ENCODE measurements at places on chromosomes 12 and 14. TPM values are rescaled to one million over a fixed set of nuclear protein-coding genes. Genes with fewer than 3 reads are reported as not detected.

GRCh38 chr12:132418393-132418925, 71.5 kb upstream of the FBRSL1 start:
- no peak for DNase-seq

Gene FLRT2
- total RNA-seq: not detected

Gene TTC8
- 3.1 TPM for total RNA-seq

DNA sequence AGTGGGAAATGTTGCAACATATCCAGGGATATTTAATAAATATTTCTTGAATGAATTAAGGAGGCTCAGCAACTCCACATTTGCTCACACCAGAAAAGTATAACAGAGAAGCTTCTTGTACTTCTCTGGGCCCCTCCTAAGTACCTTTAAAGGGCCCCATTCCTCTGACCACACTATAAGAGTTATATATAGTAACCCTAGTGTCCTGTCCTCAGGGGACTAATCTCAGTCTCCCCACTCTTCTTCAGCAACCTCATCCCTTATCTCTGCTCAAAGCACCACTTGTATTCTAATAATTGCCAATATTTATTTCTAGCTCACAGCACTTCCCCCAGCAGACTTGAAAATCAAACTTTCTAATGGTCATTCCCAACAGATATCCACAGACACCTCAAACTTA, 237.1 kb downstream of the GXYLT1 start:
- no peak for DNase-seq

Gene CLEC4E
- total RNA-seq: not detected

- DNase-seq: no peak
These were observed 34.6 kb downstream of the NCKAP5L start for GRCh38 chr12:49793620-49794019.

Gene BICDL1
- 127 TPM for total RNA-seq

GRCh38 chr12:101372431-101372830, 35.1 kb downstream of the ARL1 start:
- no peak for DNase-seq

Gene LALBA
- total RNA-seq: not detected

Gene FOXA1
- 0.11 TPM for total RNA-seq

DNA sequence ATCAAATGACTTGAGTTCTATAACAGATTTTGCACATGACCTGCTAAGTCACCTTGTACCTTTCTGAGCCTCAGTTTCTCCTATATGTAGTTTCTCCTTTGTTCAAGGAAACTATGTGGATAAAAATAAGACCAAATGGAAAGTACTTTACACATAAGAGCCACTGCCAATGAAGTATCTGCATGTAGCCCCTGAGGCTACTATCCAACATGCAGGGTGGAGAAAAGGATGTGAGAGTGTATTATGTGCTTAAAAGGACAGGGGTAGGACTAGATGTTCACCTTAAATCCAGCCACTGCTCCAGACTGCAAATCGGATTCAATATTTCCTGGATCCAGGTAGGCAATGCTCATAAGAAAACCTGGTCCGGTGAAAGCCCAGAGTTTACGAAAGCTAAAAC, 21.2 kb downstream of the SLC11A2 start:
- DNase-seq: no peak

Gene STAB2
- not detected for total RNA-seq

DNA sequence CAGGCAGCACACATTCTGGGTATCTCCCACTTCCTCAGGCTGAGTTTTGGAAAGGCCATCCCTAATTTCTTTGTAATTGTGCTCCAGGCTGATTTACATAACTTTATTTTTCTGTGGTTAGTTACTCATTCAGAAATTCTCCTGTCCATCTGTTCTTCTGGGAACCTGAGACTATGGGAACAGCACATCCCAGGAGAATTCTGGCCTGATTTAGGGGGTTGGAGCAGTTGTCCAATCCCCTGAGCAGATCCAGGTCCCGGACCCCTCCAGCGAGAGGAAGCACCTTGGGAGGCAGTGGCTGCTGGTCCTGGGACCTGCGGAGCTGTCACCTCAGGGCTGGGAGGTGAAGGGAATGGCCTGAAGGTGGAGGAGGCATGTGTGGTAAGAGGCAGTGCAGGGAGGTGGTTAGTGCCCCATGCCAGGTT, 40.4 kb downstream of the TSPAN9 start:
- no peak for DNase-seq

DNA sequence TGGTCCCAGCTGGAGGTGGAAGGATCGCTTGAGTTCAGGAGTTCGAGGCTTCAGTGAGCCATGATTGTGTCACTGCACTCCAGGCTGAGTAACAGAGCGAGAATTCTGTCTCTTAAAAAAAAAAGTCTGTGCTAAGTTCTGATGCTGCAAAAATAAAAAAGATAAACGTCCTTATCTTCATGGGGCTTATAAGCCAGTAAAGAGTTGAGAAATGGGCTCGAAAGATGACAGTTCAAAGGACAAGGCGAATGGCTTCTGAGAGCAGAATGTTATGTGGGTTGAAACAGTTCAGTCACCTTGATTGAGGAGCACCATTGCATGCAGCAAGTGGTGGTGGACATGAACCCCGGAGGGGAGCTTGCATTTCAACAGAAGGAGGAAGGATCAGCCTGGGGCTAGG, 4.7 kb downstream of the TSPAN9 start:
- DNase-seq: no peak

DNA sequence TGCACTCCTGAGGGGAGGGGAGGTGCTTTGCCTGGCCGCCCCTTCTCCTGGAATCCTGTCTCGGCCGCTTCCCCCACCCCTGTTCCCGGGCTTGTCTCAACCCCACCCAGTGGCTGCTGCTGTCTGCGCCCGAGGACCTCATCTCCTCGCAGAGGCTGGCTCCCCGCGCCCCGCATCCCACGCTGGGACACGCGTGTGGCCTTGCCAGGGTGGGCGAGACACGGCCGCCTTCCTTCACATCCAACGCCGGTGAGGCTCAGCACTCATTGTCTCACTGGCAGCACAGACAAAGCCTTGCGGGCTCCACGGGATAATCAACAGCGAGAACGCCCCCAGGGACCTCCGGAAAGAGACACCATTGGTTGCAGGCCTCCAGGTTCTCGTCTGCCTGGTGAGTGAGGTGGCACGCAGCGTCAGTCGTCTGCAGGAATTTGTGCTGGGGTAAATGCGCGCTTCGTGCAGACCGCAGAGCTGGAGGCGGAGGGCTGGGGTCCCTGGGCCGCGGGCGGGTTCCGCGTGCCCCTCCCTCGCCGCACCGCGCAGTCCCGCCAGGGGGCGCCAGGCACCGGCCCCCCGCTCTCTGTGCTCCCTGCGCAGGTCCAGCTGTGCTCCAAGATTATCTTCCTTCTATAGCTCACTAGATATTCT, 26.8 kb downstream of the CCDC177 start:
- no peak for DNase-seq

DNA sequence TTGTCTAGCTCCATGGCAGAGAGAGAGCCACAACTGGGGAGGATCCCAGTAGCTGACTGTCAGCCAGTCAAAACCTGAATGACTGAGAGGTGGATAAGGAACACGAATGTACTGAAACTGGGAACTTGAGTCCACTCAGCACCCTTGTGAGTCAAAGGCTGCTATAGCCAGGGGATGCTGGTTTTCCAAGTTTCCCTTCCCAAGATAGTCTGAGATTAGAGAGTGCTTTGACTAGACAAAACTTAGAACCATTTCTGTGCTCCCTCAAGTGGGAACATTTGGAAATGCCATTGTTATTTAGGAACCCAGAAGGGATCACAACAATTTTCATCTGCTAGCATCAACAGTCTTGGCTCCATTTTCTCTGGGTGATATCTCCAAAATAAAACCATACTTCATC, 4.0 kb downstream of the PRKAG1 start:
- no peak for DNase-seq

- no peak for DNase-seq
These were observed 44.6 kb downstream of the TRAFD1 start for GRCh38 chr12:112169966-112170365.

DNA sequence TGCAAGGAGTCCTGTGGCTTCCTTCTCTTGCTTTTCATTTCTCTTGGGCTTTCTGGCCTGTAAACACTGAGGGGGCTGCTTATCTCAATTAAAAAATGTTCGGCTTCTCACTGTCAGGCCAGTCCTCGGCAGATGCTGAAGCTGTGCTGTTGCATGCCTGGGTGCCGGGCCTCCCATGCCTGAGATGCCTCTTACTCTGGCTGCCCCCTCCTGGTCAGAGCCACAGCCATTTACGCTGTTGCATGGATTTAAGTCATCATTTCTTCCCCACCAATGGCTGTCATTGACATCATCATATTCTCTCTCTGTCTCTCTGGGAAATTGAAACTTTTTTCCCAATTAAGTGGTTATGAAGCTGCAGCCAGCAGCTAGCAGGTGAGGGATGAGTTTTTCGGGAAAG, 53.7 kb downstream of the FOXN4 start:
- DNase-seq: no peak

DNA sequence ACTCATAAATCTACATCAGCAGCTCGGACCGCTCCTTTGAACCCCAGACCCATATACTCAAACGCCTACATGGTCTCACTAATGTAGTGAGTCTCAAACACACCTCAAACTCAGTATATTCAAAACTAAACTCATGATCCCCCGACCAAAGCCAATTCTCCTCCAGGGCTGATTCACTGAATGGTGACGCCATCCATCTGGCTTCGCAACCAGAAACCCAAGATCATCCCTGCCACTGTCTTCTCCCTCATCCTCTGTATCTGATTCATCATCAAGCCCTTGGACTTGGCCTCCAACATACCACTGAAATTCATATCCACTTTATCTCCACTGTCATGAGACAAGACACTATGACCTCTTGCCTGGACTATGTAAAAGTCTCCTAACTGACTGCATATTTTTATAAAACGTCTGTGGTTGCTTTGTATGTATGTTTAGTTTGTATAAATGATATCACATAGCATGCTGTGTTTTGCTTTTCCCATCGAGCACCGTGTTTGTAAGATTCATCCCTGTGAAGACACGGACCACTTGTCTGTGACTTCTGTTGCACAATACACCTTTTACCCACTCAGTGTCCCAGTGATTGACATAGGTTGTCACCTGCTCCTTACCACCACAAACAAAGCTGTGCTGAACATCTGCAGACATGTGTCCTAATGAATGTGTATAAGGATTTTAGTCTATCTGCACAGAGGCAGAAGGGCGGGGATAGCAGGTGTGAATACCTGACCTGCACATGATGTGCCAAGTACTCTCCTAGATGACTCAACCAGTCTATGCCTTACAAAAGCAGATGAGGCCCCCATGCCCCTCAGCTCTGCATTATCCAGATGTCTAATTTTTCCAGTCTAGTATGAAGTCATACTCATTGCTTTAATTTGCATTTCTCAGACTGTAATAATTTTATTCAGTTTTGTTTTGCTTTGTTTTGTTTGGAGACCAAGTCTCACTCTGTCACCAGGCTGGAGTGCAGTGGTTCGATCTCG, 76.9 kb downstream of the VWF start:
- no peak for DNase-seq

DNA sequence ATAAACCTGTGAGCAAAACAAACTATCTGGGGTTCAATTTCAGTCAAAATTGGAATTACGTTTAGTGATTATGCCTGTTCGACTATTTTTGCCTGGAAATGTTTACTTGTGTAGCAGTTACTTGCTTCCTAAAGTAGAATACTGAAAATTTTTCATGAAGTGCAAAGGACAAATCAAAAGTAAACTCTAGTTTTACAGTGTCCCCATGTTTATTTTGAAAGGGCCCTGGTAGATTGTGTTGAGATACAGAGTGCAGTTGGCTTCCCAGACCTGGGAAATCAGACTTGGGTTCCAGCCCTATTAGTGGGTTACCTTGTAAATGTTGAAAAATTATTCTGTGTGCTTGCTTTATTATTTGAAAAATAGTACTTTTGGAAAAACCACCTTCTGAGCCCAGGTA, 17.3 kb downstream of the KLRB1 start:
- DNase-seq: no peak

Gene P2RX7
- total RNA-seq: 6.5 TPM

- DNase-seq: no peak
These were observed 1817.4 kb upstream of the FLRT2 start for GRCh38 chr14:83712418-83713129.

- DNase-seq: no peak
These were observed 659 bp downstream of the PSMD9 start for GRCh38 chr12:121889274-121889624.

DNA sequence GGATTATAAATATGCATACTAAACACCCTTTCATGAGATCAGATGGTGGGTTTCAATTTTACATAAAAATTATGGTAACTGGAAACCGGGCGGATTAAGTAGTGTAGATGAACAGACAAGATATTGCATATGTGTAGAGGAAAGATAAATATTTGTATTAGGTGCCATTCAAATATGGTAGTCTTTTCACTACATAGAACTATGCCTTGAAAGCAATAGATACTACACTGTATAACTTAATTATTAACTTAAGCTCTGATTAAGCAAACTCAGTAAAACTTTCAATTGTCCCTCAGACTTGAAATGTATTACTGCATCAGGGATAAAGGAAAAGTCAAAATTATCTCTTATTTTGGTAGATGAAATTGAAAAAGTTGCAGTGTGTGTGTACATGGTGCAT, 1.9 kb downstream of the PTPN21 start:
- no peak for DNase-seq

Gene CSRNP2
- 28.3 TPM for total RNA-seq

DNA sequence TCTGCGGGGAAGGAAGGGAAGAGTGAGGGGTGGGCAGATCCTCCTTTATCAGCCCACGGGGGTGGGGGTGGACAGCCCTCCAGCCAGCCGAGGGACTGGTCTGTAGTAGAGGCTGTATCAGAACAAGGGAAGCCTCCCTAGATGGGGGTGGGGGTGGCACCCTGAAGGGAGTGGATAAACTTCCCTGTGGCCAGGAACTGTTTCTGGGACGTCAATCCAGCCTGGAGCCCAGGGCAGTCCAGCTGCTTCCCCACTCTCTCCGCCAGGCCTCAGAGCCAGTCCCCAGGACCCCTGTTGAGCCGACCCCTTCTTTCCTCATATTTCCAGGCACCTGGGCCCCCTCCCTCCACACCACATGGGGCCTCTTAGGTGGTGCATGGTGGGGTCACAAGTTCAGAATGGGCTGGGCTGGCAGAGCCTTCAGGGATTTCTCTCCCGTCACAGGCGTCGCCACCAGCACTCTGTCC, 6.7 kb downstream of the PLD4 start:
- DNase-seq: no peak

Gene VDR
- total RNA-seq: 312 TPM

Data from activated T-helper 2 cell treated with anti-CD3 and anti-CD28 coated beads, Interferon-gamma antibody, Interleukin-2, Interleukin-4, amounts not matched to agents 10 μg/mL and 5 μg/mL and 100 μg/mL, durations not matched to agents 14 hours and 24 hours and 36 hours (primary cell).